Ovary (tissue), 10 donors: ENCODE measurements at places on chromosomes 12 and 14.

DNA sequence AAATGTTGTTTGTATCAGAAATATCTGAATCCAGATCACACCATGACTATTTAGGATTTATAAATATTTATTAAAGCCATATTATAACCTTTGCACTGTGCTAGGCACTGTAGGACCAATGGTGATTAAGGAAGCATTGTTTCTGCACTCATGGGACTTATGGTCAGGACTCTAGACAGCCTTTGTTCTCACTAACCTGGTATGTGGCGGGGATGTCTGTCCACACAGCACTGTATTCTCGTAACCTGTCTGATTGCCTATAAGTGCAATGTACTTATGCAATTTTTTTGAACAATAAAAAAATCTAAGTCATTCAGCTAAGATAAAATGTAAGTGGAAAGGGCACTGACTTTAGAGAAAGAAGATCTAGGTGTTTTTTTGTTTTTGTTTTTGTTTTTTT is 6.7 kb upstream of the SSPN start:
- DNase-seq: no peak

- DNase-seq: no peak
Measured at GRCh38 chr12:119082016-119082415, 96.7 kb upstream of the HSPB8 start.

DNA sequence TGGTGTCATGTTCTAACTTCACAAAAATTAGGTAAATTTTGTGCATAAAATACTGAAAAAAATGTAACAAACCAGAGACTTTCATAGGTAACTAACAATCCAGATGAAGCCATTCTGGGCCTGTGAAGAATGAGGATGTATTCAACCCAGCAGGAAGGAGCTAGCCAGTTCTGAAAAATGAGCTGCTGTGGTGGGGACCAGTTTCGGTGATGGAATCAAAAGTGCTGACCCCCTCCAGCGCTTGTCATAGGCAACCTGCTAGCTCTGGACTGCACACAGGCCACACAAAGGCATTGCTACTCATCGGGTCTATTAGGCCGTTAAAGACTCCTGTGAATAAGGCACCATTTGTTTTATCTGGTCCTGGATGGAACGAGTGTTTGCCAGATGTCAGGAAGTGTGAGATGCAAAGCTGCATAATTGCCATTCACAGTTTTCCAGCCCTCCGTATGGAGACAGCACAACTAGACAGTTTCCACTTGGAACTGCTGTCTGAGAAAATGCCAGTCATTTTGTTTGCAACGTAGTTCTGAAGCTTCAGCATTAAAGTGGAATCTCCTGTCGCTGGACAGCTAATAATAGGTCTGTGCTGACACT is 3.3 kb upstream of the RIMBP2 start:
- DNase-seq: no peak

DNA sequence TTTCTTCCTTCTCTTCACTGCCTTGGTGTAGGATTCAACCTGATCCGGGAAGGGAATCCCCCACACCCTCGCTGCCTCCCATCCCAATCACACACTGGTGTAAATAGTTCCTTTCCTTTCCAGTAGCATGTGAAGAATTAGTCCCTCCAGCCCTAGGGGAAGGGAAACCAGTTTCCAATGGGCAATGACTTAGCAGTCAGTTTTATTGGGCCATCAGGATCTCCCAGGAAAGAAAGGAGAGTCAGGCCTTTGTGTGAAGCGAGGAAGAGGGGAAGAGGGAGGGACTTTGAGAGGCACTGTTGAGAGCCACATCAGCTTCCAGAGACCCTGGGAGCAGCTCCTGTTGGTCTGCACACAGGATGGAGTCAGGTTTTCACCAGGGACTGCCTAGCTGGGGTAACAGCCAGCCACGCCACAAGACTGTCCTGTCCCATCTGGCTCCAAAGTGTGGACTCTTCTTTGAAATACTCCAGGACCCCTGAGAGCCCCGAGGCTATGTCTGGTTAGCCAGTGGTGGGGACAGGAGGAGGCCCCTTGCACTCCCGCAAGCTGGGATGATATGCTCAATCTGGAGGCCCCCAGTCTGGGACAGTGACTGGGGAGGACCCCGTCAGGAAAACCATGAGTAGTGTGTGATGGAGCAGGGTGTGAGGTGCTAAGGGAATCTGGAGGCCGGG is 27.9 kb downstream of the MOAP1 start:
- no peak for DNase-seq

- DNase-seq: no peak
Measured at GRCh38 chr12:71551529-71551928, 111.9 kb downstream of the LGR5 start.
